A673 (cell line): ENCODE measurements at places on chromosomes 5 and 9. TPM values are rescaled to one million over a fixed set of nuclear protein-coding genes. Genes with fewer than 3 reads are reported as not detected.

DNA sequence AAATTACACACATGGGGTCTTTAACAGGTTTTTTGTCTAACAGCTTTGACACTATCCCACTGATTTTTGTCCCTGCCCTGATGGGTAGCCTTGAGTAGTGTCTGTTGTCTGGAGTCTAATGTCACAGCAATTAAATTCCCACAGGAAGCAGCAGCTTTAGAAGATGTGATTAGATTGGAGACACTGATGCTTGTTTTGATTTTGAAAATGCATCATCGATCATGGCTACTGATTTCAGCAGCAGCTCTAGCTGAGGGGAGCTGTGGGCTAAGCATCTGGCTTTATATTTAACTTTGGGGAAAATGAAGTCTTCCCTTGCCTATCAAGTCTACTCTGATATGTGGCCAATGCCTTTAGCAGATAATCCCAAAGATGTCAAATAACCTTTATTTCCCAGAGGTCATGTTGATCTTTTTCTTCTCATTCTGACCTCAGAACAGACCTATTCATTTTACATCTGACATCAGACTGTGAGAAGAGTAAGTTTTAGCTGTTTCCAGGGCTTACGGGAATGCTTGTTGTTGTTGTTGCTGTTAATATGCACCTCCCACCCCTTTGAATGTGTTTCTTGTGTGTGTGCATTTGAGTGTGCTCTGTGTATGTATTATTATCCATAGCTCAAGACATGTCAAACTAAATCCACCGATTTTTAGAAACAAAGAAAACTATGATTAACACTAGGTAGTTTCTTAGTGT is 704.9 kb upstream of the NUDT12 start:
- H3K27me3 ChIP-seq: no peaks in the 10 kb centered on the region
- no peaks in the 10 kb centered on the region for H3K36me3 ChIP-seq
- H3K4me3 ChIP-seq: no peak overlapping the region

The TTC16 gene
- not detected in 2 replicates for total RNA-seq

DNA sequence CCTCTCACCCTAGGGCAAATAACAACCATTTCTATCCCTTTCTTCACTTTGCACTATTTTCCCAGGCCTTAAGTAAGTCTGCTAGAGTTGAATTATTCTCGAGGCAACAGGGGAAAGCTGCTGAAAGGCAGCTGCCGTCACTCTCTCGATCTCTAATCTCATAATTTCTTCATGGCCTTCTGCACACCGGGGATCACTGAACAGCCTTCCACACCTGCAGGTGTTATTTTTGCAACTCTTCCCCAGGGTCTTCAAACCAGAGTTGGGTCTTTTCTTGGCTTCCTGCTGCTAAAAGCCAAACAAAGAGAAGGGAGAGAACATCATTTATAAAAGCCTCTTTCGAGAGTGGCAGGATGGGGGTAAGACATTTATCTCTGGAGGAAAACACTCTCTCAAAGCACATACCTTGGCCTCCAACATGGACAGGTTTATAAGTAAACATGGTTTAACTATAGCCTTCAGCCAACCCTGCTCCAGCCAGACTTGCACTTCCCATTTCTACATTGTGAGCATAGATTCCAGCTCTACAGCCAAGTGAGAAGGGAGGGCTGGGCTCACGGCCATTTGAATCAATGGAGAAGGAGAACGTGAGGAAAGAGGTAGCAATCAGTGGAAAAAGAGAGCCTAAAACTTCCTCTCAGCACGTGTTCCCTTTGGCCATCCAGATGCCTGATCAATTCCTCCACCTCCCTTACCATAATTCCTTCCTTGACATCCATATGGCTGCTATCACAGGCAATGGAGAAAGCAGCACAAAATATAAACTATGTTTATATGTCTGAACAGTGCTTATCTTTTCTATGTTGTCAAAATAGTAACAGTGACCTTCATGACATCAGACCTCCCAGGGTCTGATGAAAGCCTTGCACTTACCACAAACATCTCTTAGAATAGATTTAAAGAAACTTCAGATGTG is 464.9 kb downstream of the TLE1 start:
- H3K4me3 ChIP-seq: no peak overlapping the region
- no peak for DNase-seq
- H3K36me3 ChIP-seq: no peaks in the 10 kb centered on the region
- H3K27ac ChIP-seq: no peak overlapping the region
- no peaks in the 10 kb centered on the region for H3K27me3 ChIP-seq

- H3K4me1 ChIP-seq: no peaks in the 10 kb centered on the region
- no peaks in the 10 kb centered on the region for H3K27me3 ChIP-seq
Observed at GRCh38 chr5:133274597-133274935, 222.8 kb downstream of the HSPA4 start.

GRCh38 chr5:10474521-10475075 is 32.9 kb downstream of the ROPN1L start:
- no peak overlapping the region for H3K27ac ChIP-seq
- H3K4me3 ChIP-seq: no peak overlapping the region
- DNase-seq: no peak
- H3K27me3 ChIP-seq: no peaks in the 10 kb centered on the region

The QRFP gene
- not detected in 2 replicates for total RNA-seq

The TNFSF15 gene
- 0.04 TPM in 1 of 2 replicates, not detected in the other for total RNA-seq

The CDH10 gene
- total RNA-seq: 1.2 and 1.4 TPM in 2 replicates

DNA sequence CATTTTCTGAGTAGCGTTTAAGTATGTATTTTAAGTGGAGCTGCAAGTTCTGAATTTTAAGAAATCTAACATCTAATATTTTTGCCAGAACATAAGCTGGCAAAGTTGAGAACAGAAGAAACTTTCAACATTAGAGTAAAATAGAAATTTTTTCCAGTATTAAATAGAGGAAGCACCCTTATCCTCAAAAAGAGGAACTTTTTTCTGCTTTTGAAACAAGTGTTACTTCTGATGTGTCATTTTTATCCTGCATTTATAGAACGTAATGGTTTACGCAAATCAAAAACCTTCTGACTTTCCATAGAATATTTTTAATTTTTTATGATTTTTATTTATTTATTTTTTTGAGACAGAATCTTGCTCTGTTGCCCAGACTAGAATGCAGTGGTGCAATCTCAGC is 21.8 kb downstream of the ZBED3 start:
- peaks cover 35% of the 10 kb centered on the region for H3K36me3 ChIP-seq
- H3K4me1 ChIP-seq: no peaks in the 10 kb centered on the region
- H3K27me3 ChIP-seq: no peaks in the 10 kb centered on the region
- no peak overlapping the region for H3K4me3 ChIP-seq
- no peak for DNase-seq

- H3K4me1 ChIP-seq: peaks cover 15% of the 10 kb centered on the region
- H3K36me3 ChIP-seq: no peaks in the 10 kb centered on the region
- DNase-seq: no peak
- H3K27ac ChIP-seq: peak overlapping the region; percentile 55
- no peaks in the 10 kb centered on the region for H3K27me3 ChIP-seq
- H3K4me3 ChIP-seq: no peak overlapping the region
Observed at GRCh38 chr5:138719811-138720210, 33.4 kb upstream of the CTNNA1 start.

- no peak overlapping the region for H3K27ac ChIP-seq
- DNase-seq: no peak
- peaks cover 7% of the 10 kb centered on the region for H3K4me1 ChIP-seq
- H3K27me3 ChIP-seq: no peaks in the 10 kb centered on the region
- no peak overlapping the region for H3K4me3 ChIP-seq
Observed at GRCh38 chr5:45277860-45278259, 418.3 kb downstream of the HCN1 start.

DNA sequence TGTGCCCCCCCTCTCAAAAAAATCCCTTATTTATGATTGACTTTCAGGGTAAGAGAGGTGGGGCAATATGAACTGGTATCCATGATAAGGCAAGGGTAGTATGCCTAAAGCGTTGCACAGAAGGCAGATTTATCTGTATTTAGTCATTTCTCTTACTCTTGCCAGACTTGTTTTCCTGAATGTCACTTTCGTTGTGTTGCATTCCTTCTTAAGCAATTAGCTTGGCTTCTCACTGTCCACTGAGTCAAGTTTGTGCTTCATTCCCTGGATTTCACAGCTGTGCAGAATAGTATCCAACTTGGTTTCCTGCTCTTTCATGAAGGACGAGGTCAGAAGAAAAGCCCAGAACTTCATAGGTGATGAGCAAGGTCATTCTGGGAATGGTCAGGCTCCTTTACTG is 301.5 kb upstream of the ACTBL2 start:
- no peak for DNase-seq
- no peaks in the 10 kb centered on the region for H3K36me3 ChIP-seq
- no peak overlapping the region for H3K4me3 ChIP-seq

DNA sequence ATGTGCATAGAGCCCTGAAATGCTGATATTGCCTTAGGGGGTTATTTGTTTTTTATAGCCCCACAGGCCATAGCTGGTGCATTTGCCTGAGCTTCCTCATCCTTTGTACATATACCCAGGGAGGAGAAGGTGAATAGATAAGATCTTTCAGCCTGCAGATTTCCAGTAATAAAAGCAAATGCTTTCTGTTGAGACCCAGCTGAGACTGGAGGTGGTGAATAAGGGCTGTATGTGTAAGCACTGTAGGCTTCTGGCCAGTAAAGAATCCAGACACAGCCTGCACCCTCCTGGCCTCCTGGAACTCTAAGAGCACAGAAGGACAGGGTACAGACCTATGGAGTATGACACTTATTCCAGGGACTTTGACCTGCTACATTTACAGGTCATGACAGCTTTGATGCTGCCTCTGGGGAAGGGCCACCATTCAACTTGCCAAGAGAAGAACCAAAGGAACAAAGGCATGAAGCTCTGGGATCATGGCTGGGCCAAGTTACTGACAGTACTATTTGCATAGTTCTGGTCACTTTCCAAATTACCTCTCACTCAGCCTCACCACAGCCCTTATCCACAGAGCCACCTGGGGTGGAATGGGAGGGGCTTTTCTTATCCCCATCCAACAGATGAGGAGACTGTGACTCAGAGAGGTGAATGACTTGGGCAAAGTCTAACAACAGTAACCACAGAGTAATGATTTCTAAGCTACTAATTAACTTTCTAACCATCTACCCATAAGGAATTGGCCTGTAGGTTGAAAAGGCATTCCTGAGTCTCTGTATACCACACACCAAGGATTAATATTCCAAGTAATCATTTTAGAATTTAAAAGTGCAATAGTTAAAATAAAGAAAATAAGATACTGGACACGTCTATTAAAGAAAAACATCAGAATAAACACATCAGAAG is 604.5 kb upstream of the KLF4 start:
- no peaks in the 10 kb centered on the region for H3K36me3 ChIP-seq
- no peak overlapping the region for H3K27ac ChIP-seq
- H3K4me1 ChIP-seq: no peaks in the 10 kb centered on the region
- H3K27me3 ChIP-seq: no peaks in the 10 kb centered on the region

The SLC34A1 gene
- not detected in 2 replicates for total RNA-seq

DNA sequence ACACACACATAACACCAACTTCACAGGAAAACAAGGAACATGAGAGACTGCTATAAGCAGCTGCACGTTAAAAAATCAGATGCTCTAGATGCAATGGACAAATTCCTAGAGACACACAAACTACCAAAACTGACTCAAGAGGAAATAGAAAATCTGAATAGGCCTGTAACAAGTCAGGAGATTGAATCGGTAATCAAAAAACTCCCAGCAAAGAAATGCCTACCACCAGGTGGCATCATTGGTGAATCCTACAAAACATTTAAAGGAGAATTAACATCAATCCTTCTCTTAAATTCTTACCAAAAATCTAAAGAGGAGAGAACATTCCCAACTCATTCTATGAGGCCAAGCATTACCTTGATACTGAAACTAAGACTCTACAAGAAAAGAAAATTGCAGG is 54.9 kb downstream of the NDST1 start:
- no peaks in the 10 kb centered on the region for H3K4me1 ChIP-seq
- no peak overlapping the region for H3K27ac ChIP-seq
- no peaks in the 10 kb centered on the region for H3K27me3 ChIP-seq
- DNase-seq: peak; percentile 80
- H3K36me3 ChIP-seq: no peaks in the 10 kb centered on the region

The PSIP1 gene
- total RNA-seq: 70.0 and 78.5 TPM in 2 replicates

DNA sequence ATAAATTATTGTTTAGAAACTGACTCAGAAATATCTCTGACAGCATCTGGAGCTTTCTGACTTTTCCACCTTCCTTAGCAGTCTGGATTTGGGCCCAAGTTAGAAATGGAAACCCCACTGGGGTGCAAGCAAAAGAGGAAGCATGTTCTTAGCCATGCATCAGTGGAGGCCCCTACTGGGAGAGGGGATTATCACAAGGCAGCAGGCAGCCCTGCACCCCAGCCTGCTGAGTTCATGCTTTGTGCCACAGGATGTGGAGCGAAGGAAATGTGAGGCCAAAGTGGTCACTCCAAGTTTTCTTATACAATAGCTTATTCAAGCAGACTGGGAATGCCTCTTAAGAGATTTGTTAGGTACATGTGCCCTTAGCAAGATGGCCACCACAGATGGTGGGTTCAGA is 146.5 kb upstream of the TLX3 start:
- peak; percentile 33 for DNase-seq
- H3K27ac ChIP-seq: no peak overlapping the region
- no peaks in the 10 kb centered on the region for H3K4me1 ChIP-seq
- no peaks in the 10 kb centered on the region for H3K36me3 ChIP-seq

The IFNB1 gene
- not detected in 2 replicates for total RNA-seq

The EIF4EBP3 gene
- 5.6 and 7.6 TPM in 2 replicates for total RNA-seq

The SUSD3 gene
- total RNA-seq: not detected in 2 replicates

DNA sequence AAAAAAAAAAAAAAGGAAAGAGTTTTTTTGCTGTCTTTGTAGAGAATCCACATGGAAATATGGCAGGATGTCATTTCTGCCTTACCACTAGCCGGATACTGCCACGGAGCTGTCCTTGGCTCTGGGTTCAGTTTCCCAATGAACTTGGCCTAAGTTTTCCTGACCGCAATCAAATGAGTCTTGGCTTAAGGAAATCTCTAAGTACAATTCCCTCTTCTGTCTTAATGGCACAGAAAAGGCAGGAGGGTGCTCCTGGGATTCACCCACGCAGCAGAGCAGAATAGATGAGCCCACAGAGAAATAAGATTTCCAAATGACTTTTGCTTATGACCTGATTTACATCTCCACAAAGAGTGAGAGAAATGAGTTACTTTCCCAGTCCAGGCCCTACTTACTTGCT is 284.0 kb upstream of the VLDLR start:
- no peak overlapping the region for H3K4me3 ChIP-seq
- no peaks in the 10 kb centered on the region for H3K4me1 ChIP-seq
- no peaks in the 10 kb centered on the region for H3K36me3 ChIP-seq
- H3K27me3 ChIP-seq: no peaks in the 10 kb centered on the region
- no peak overlapping the region for H3K27ac ChIP-seq

- H3K36me3 ChIP-seq: no peaks in the 10 kb centered on the region
- no peak for DNase-seq
- H3K4me1 ChIP-seq: peaks cover 8% of the 10 kb centered on the region
- no peak overlapping the region for H3K27ac ChIP-seq
- H3K27me3 ChIP-seq: no peaks in the 10 kb centered on the region
Observed at GRCh38 chr9:113537229-113537810, 73.8 kb downstream of the RGS3 start.

DNA sequence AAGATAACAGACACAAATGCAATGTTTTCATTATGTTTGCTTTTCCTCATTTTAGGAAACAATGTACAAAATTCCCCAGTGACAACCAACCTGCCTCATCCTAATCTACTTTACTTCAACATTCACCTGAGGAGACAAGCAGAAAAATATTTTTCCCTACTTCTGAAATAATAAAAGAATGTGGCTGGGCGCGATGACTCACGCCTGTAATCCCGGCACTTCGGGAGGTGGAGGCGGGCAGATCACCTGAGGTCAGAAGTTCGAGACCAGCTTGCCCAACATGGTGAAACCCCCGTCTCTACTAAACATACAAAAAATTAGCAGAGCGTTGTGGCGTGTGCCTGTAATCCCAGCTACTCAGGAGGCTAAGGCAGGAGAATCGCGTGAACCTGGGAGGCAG is 36.9 kb downstream of the MYO10 start:
- no peak overlapping the region for H3K27ac ChIP-seq
- peaks cover 75% of the 10 kb centered on the region for H3K4me1 ChIP-seq
- H3K27me3 ChIP-seq: no peaks in the 10 kb centered on the region
- no peak overlapping the region for H3K4me3 ChIP-seq
- no peak for DNase-seq
- no peaks in the 10 kb centered on the region for H3K36me3 ChIP-seq
